ENCODE measurements at places on chromosomes 3 and 15.

- DNase-seq, result no peak
Measured at GRCh38 chr3:128447561-128448013, 19.1 kb downstream of the DNAJB8 start.

GRCh38 chr15:76815421-76815820 is 89.7 kb downstream of the SCAPER start:
- no peak for DNase-seq

GRCh38 chr3:9498781-9499180 is 54.8 kb downstream of the LHFPL4 start:
- DNase-seq, result no peak

DNA sequence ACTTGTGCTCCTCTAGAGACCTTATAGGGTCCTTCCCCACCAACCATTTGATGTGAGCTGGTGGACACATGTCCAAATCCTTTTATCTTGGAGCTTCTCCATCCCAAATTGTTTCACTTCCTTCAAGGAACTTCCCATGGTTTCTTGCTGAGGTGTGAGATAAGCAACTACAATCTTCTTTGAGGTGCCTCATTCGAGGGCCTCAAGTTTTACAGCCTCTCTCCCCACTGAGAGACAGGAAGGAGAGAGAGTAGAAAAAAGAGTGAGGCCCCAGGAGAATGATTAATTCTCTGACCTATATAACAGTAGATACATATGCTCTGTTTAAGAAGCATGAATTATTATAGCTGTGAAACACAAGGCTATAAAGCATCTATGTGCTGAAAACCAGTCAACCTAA is 70.5 kb downstream of the SUMF1 start:
- no peak for DNase-seq

- DNase-seq, result no peak
Measured at GRCh38 chr15:85805420-85805819, 10.7 kb upstream of the KLHL25 start.
